T-helper 2 cell (primary cell): ENCODE measurements at places on chromosomes 1 and 21.

DNA sequence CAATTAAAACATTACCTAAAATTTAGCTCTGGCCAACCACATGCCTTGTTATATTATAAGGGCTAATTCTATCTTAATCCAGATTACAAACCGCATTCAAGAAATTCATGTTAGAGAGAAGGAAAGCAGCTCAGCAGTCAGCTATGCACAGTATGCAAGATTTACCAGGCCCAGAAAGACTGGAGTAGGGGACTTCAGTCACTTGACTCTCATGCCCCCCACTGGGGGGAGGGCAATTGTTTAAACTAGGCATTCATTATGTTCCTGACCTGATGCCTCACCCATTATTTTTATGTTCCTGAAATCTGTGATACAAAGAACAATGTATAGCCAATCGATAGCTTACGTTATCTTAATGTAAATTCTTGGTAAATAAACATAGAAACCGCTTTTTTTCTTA, 96.9 kb downstream of the ZNF644 start:
- DNase-seq = no peak

- DNase-seq = no peak
Measured at GRCh38 chr1:248704606-248705005, 2.0 kb upstream of the OR14I1 start.

GRCh38 chr1:44503625-44504024, 98.6 kb downstream of the RNF220 start:
- no peak for DNase-seq

- no peak for DNase-seq
Measured at GRCh38 chr1:192943522-192943921, 115.6 kb downstream of the UCHL5 start.

DNA sequence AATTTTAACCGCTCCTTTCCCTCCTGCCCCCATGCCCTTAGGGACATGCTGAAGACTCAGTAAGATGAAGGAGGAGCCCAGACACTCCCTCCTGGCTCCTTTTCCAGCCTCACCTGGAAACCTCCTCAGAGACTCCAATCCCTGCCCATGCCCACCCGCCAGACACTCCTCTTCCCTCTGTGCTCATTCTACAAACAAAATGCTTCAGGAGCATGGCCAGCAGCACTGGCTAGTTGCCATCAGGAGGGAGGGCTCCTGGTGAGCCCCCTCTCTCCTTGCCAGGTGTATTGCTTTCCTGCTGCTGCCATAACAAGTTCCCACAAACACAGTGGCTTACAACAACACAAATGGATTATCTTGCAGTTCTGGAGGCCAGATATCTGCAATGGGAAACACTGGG, 126.1 kb downstream of the PSMG1 start:
- no peak for DNase-seq

GRCh38 chr1:222224636-222225315, 323.1 kb downstream of the HHIPL2 start:
- no peak for DNase-seq

DNA sequence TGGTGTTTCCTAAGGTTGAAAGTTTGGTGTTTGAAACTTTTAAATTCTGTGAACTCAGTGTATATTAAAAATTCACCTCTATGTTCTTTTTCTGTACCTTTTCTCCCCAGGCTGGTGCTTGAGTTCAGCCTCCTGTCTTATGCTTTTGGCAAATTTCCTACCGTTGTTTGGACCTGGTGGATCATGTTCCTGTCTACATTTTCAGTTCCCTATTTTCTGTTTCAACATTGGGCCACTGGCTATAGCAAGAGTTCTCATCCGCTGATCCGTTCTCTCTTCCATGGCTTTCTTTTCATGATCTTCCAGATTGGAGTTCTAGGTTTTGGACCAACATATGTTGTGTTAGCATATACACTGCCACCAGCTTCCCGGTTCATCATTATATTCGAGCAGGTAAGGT, 24.9 kb upstream of the AXDND1 start:
- DNase-seq = no peak

DNA sequence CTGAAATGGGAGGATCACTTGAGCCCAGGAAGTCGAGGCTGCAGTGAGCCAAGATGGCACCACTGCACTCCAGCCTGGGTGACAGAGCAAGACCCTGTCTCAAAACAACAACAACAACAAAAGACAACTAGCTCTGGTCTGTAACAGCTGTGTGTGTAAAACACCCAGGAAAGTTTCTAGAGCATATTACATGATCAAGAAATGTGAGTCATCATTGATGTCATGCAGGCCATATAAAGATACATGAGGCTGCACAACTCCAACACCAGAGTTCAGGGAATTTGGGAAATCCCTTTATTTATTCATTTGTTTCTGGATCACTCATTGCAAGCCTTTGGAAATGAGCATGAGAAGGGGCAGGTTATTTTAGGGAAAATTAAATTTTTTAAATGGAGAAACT, 50.3 kb upstream of the CTPS1 start:
- DNase-seq = no peak

GRCh38 chr1:246691622-246692495, 32.4 kb upstream of the SCCPDH start:
- no peak for DNase-seq

DNA sequence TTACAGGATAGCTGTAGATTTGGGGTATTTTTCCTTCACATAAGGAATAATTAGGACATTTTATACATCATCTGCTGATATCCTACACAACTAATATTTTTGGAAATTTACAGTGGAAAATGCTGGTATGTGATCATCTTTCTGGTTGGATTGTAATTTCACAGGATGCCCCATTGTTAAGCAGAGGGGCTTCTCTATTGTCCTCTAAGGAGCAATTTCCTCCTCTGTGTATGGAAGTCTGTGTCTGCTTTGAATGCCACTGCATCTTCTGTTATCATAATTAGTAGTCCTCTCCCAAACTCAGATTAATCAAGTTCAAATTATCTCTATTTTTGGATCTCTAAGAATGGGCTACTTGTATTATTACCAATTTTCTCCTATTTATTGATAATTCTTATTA, 988.1 kb upstream of the B3GALT2 start:
- no peak for DNase-seq

DNA sequence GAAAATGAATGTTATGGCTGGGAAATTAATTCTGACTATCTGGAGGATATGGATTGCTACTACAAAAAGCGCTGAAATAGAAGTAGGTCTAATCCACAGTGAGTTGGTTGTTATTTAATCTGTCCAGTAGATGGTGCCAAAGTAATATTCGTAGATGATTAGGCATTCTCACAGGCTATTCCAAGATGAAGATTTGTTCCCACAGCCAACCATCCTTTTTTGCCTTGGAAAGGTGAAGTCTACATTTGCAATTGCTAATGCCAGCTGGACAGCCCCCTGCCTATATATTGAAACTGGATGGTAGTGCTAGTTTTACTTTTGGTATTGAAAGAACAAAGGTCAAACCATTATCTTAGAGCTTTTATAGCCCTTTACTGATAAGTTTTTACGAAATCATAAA, 43.8 kb downstream of the RBM11 start:
- no peak for DNase-seq

GRCh38 chr1:233268389-233269022, 27.0 kb downstream of the PCNX2 start:
- no peak for DNase-seq
